ENCODE measurements at places on chromosomes 5 and 9.

DNA sequence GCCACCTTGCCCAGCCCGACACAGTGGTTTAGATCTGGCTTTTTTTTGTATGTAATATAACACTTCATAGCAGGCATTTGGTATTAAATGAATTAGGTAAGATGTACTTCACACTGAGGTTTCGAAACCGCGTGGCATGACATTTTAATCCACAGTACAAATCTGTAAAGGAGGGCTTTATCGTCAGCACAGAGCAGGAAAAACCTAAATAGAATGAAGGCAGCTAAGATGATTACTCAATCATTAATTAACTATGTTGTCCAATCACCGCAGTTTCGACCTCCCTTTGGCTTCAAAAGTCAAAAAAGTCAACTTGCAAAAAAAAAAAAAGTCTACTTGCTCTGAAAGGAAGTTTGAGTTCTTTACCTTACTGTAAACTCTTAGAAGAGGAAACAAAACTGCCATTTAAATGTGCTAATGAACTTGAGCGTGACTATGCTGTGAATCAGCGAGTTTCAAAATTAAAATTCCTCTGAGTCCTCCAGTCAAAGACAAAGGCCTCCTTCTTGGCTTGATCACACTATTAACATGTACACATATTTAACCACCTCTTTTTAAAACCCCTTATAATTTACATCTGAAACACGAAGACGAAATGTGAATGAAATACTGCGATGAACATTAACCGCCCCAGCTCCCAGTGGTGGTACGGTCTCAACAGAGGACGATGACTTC, 698 bp upstream of the SEC24A start:
- DNase-seq, result peak; percentile 93

- no peak for DNase-seq
Measured at GRCh38 chr9:115590011-115590410, 472.1 kb upstream of the TNC start.

DNA sequence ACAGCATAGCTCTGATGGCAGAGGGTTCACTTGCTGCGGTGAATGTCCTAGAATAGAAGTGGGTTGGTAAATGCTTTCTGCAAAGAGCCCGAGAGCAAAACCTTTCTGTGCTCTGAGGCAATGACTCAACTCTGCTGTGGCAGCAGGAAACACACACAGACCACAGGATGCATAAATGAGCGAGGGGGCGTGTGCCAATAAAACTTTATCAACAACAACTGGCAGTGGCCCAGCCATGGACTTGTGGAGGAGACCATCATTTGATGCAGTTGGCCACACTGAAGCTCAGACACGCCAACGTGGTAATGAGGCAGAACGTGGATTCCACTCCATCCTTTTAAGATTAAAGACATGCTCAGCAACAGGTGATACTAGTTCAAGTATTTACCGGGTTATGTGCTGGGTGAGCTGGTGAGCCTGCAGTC, 6.8 kb downstream of the MRPL36 start:
- DNase-seq, result peak; percentile 6

DNA sequence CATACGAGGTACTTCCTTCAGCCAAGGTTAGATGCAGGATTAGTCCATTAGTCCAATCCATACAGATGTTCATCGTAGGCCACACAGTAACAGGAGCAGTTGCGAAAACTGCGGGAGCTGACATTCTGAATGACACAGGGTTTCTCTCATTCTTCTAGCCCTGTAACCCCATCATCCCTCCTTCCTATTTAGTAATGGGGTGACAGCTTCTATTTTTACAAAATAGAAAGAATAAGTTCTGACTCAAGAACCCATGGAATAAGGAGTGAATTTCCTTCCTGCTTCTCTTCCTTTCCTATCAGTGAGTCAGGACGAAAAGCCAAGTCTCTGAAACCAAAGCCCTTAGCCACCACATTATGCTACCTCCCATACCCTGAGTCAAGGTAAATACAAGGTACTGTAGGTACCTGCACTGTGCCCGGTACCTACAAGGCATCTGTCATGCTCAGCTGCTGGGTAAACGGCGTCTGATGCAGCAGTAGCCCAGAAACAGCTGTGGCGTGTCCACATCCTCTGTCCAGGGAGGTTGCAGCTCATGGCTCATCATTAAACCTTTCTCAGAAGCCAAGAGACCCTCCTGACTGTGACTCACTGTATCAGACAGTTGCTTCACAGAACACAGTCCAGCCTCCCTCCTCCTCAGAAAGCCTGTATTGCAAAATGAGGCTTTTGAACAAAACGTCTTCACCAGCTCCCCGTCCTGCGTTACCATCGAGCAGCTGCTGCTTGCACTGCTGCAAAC, 84.2 kb downstream of the ESM1 start:
- peak; percentile 93 for DNase-seq

DNA sequence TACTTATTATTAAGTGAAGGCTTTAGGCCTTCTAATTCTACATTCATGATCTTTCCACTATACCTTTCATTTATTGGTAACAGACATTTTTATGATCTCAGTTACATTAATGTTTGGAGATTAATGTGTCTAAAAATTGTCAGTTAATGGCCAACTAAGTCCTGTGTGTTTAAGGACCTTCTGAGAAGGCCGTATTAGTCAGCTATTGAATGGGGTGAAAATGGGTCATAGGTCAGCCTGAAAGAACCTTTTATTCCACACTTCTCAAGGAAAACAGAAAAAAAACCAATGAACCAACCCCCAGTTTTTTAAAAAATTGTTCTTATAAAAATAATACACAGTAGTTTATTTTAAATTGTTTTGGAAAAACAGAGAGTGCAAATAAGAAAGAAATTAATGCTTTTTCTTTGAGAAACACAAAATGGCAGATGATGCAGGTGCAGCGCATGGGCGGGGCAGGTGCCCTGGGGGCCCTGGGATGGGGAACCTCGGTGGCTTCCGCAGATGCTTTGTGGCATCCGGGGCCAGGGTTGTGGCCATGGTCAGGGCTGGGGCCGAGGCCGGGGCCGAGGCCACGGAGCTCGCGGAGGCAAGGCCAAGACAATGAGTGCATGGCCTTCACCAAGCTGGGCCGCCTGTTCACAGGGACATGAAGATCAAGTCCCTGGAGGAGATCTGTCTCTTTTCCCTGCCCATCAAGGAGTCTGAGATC, 141.9 kb downstream of the SPATA31D1 start:
- no peak for DNase-seq

DNA sequence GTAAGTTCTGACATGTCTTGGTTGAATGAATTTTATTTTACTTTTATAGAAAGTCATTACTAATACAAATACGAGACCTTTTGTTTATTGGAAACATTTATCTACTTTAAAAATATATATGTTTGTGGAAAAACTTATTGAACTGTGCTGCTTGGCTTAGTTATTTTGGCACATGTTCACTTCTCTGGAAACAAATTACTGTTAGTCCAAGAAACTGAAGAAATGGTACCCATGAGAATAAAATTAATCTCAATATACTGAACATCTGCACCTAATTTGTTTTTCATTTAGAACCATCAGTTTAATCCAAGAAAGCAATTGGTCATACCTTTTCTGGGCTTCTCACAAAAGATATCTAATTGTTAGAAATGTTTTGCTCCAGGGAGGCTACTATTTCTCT, 32.2 kb downstream of the INVS start:
- DNase-seq, result no peak

- DNase-seq, result no peak
Measured at GRCh38 chr5:115306011-115306536, 9.6 kb upstream of the CCDC112 start.

DNA sequence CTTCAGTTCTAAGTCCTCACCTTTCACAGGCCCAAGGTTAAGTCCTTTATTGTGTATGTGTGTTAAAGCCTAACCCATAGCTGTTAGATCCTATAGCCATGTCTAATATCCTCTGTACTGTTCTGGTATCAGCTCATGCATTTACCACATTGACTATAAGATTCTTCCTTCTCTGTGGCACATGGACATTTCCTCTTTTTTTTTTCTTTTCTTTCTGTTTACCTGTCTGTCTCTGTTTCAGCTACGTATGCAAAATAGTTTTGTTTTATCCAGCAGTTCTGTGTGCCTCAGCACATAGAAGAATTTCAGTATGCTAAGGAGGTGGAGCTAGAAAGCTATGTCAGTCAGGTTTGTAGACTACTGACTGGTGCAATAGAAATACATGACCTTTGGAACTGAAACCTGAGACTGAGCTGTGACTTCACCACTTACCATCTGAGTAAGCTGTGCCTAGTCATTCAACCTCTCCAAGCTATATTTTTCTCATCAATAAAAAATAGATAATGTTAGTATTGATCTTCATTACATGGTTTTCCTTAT, 155.6 kb upstream of the VLDLR start:
- no peak for DNase-seq

GRCh38 chr9:121884057-121884541, 209.0 kb downstream of the TTLL11 start:
- DNase-seq, result no peak

- DNase-seq, result peak; percentile 61
Measured at GRCh38 chr5:172870715-172871461, 36.8 kb downstream of the ERGIC1 start.

GRCh38 chr5:138077064-138077696, 6.7 kb upstream of the WNT8A start:
- peak; percentile 58 for DNase-seq

DNA sequence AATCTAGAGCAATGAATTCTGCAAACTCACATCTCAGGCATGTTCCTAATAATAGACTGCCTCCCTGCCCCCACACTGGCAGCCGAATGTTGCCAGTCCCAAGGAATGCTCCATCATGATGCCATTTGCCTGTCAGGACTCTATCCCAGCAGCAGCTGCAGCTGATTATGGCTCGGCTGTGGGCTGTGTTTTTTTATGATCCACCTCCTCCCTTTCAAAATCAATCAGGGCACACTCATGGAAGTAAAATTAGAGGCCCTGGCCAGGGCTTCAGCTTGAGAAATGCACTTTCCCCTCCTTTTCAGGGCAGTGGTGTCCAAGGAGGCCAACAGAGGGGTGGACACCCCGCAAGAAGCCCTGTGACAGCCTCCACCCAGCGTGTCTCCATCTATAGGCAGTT, 176.7 kb upstream of the S1PR3 start:
- DNase-seq, result no peak

DNA sequence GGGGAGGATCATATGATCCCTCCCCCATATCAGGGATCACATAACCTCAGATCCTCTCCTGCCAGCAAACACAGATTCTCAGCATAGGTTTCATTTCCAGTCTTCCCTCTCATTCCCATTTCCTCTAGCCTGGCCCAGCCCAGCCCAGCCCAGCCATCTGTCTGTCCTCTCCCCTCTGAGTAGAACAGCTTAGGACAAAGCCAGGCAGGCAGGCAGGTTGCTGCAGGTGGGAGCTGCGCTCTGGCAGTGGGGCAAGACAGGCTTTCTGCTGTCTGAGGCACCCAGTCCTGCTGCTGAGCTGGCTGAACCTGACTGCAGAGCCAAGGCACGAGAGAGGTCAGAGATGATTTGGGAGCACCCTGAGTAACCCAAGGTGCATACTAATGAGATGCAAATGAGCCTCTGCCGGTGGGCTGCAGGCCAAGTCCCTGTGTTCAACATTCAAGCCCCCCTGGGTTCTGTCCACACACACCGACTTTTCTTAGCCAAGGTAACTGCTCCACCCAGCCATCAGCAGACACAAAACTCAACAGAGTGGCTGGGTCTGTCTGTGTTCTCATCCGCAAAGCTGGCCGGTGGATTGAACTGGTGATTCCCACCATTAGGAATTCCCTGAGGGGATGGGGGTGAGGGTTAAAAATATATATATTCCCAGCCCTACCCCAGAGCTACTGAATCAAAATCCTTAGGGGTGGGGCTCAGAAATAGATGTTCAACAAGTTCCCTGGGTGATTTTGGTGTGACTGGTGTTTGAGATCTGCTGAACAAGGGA, 9.1 kb downstream of the FAT2 start:
- peak; percentile 25 for DNase-seq

DNA sequence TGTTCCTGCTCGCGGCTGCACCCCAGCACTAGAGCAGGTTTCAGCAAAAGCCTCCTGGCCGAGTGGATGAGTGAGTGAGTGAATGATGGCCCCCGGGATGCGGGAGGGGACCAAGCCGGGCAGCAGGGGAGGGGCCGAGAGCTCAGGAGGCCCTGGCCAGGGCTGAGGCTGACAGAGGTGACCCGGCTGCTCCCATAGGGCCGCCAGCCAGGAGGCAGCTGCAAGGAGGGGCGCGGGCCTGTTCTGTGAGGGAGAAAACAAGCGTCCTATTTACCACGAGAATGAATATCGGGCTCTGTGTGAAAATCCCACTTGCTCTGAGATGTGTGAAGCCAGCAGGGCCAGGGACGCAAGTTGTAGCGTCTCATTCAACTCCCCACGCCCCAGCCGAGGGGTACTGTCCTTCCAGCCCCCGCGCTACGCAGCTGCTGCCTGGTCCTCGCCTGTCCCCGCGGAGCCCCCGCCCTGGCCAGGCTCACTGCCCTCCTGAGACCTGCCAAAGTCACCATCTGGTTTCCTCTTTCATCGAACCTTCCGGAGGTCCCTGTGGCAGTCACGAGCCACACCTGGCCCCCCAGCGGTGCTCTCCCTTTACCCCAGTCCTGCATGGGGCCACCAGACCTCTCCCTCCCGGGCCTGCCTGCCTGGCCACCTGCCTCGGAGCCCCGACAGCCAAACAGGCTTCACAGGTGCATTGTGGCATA, 38.8 kb downstream of the RASGEF1C start:
- no peak for DNase-seq

- no peak for DNase-seq
Measured at GRCh38 chr9:21520501-21521228, 38.6 kb upstream of the IFNE start.

GRCh38 chr5:154628685-154629084, 126.5 kb upstream of the LARP1 start:
- no peak for DNase-seq

GRCh38 chr9:88418715-88419540, 30.7 kb downstream of the SPIN1 start:
- DNase-seq, result no peak

- no peak for DNase-seq
Measured at GRCh38 chr5:2005101-2006041, 122.6 kb upstream of the IRX4 start.

DNA sequence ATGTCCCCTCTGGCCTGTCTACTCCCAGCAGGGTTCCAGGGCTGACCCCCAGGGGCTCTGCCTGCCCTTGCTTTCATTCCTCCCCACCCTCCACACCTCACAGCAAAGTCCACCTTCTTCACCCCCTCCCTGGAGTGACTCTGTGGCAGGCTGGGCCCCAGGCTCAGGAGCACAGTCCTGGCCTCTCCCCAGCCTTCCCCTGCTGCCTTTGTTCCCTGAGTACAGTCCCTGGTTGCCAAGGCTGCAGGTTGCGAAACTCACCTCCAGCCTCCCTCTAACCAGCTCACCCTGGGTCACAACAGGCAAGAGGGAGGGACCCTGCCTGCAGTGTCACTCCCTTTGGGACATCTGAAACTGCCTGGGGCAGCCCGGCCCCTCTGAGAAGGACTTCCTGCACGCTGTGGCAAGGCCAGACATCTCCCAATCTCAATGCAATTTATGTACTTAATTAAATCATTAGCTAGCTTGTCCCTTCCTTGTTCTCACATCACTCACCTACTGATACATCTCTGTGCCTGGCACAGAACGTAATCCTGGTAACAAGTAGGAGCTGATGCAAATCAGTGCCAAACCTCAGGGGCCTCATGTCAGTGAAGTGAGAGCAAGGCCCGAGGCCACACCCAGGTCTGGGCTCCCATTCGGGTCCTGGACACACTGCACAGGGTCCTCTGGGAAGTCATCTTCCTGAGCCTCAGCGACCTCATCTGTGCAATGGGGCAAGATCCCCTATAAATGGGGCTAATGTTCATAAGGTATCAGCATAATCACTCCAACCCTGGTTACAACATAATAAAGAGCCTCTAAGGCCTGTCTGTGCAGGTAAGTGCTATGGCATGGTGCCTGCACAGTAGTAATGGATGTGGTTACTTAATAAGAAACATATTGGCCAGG, 27.3 kb upstream of the TRIM14 start:
- DNase-seq, result peak; percentile 81

GRCh38 chr5:113713051-113713450, 199.6 kb downstream of the YTHDC2 start:
- no peak for DNase-seq

GRCh38 chr5:61114441-61114840, 47.8 kb downstream of the SMIM15 start:
- DNase-seq, result no peak

Measured in inflammatory macrophage treated with lipopolysaccharide for 4 hours (primary cell).